Stimulated activated CD8-positive, alpha-beta memory T cell treated with anti-CD3 and anti-CD28 coated beads, Interleukin-4, amount 100 ng/mL, for 1 hour (primary cell): ENCODE measurements at places on chromosomes 12 and 14.

DNA sequence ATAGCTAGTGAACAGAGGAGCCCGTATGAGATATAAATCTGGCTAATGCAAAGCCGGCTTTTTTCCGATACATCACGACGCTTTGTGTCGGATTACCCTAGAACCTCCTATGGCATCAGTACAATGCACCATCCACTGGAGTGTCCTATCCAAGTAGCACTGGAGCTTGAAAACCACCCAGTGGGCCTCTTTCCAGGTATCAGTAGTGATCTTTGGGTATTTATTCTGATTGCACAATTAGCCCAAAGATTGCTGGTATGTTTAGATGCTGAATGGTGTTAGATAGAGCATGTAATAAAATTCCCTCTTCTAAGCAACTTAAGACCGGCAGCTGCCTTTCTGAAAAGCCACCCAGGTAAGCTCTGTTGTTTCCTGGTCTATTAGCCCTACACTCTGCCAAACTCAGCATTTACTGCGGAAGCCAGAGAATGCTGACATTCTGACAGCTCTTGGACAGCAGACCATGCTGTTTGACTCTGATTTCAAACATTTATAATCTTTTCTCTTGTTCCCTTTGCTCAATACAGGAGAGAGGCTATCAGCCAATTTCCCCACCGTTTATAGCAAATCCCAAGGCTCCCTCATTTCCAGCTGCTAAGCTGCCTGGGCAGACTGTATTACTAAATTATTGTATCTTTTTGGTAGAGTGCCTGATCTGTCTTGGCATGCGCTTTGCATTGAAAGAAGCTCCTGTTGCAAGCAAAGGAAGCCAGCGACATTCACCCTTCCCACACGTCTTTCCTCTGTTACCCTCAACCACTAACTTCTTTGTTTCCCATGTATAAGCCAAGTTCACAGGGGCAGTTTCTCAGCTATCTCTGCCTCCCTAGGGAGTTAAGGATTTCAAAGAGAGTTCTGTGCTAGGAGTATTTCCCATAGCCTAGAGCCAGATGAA, 388.3 kb upstream of the GARIN6 start:
- DNase-seq = no peak

DNA sequence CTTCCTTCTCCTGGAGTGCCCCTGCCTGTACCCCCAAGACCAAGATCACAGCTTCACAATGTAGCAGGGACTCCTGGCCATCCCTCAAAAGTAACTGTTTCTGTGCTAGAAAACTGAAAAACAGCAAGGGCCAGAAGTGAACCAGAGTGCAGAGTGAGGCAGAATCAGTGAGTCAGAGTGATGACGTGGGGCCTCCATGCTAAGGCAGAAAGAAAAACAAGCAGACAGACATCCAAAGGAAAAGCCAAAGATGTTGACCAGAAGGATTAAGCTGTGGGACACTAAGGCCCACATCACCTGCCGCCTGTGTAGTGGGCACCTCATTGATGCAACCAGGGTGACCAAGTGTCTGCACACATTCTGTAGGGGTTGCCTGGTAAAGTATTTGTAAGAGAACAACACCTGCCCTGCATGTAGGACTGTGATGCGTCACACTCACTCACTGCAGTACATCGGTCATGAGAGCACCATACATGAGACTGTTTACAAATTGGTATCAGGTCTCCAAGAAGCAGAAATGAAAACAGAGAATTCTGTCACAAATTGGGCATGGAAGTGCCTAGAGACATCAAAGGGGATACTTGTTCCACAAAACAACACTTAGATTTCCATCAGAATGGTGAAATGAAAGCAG, 51.2 kb downstream of the ARMH4 start:
- no peak for DNase-seq

GRCh38 chr12:117188121-117188665, 2.1 kb downstream of the FBXO21 start:
- DNase-seq = no peak

DNA sequence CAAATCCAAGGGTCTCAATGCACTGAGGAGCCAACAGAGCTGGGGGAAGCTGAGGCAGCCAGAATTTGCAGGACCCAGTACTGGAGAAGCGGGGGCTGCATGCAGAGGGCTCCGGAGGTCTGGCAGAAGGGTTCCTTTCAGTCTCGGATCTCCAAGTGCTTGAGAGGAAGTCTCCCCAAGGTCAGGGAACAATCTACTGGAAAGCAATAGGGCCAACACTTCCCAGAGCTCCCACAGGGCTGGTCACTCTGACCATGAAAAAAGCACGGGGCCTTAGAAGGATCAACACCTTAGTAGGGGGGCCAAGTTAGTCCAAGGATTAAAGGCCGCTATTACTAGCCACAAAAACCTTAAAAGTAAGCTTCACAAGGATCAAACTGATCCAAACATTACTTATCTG, 31.7 kb downstream of the SPPL3 start:
- DNase-seq = no peak

GRCh38 chr14:83356080-83356479, 1822.4 kb upstream of the SEL1L start:
- DNase-seq = no peak

- DNase-seq = no peak
These were observed 165.8 kb downstream of the EMP1 start for GRCh38 chr12:13362260-13362841.

DNA sequence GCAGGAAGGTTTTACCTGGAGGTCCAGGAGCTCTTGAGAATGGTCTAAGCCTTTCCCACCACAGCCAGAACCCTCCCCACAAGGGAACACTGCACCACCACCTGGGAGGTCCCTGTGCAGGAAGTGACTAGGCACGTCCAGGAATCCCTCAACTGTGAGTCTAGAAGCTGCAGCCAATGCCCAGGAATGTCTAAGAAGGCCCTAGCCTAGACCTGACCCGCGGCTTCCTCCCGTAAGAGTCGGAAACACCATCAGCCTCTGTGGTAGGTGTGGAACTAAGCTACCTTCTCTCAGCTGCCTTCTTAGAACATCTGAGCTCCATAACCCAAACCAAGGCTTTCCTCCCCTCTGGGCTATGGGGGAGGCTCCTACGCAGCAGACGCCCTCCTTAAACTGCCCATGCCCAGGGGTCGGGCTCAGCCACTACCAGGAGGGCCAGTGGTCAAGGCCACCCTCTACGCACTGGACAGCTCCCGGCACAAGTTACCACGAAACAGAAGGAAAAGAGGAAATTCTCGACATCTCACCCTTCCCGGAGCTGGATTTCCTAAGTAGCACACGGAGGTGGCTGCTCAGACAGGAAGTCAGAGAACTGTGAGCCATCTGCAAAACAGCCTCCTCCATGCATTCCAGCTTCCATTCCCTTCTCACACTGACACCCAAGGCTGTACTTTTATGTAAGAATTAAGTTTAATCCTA, 25.5 kb downstream of the ZFYVE21 start:
- no peak for DNase-seq
